Esophagus squamous epithelium (tissue), 5 donors: ENCODE measurements at places on chromosomes 3 and 15.

GRCh38 chr3:156620901-156621300 is 53.5 kb upstream of the TIPARP start:
- no peak for DNase-seq

DNA sequence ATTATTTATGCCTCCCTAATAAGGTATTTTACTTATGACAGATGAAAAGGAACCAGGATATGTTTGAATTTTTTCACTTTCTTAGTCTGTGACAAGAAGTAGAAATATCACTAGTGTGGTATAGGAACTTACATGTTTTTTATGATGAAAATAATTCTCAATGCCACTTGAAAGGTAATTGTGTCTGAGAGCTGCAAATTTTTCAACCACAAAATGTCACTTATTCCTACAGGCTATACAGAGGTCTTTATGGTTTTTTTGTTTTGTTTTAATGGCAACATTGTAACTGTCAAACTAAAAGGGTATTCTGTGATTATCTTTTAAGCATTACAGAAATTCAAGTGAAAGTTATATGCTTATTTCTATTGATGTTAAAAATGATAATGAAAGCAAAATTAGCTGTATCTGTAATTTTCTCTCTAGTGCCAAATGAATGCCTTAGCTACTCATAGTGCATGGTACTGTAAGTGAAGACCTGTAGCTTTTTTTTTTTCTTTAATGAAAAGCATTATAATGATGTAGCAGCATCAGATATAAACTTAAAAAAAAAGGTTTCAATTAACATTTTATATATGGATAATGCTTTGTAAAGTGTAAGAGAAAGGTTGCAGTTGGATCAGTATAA is 14.7 kb downstream of the FEM1B start:
- DNase-seq = no peak

GRCh38 chr3:39187372-39188155 is 4.8 kb downstream of the XIRP1 start:
- no peak for DNase-seq

- no peak for DNase-seq
These were observed 201.1 kb downstream of the AKAP13 start for GRCh38 chr15:85581495-85581894.

- DNase-seq = no peak
These were observed 189.2 kb upstream of the THRB start for GRCh38 chr3:24683633-24684384.

DNA sequence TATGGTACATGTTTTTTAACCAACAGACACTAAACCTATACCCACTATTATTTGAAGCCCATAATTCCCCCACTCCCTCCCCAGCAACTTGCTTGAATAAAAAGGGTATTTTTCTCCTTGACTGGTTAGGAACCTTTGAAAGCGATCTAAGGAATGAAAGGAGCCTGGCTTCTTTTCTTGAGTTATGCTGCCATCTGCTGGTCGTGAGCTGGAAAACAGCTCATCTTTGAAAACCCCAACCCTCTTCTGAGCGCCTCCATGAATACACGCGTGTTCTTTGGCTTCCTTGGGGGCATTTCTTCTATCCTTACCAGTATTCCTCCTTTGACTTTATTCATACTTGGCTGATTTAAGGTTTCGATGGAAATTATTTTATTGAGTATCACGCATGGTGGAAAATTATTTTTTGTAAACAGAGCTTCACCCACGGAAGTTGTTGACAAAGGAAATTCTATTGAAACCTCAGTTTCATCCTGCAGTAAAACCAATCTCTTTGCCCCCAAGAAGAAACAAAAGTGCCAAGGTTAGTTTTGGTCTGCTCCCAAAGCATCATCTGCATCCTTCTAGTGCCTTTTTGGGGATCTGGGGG is 171.6 kb downstream of the SV2B start:
- DNase-seq = no peak

GRCh38 chr3:50689558-50689957 is 14.8 kb downstream of the DOCK3 start:
- no peak for DNase-seq

DNA sequence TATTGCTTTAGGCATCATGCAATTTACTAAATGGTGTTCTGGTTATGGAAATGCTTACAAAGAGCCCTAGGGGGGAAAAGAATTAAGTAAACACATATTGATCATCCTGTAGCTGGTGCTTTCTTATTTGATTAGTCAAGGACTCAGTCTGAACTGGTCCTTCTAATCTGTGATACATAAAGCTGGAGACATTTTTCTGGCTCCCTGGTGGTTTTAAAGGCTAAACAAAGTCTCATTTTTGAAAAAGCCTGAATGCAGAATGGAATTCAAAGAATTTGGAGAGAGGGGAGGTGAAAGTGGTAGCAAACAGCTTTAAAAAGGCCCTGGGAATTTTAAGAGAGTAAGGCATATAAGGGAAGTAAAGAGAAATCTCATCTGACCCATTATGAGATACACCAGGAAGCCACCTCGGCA is 149.7 kb downstream of the RBMS3 start:
- DNase-seq = no peak

DNA sequence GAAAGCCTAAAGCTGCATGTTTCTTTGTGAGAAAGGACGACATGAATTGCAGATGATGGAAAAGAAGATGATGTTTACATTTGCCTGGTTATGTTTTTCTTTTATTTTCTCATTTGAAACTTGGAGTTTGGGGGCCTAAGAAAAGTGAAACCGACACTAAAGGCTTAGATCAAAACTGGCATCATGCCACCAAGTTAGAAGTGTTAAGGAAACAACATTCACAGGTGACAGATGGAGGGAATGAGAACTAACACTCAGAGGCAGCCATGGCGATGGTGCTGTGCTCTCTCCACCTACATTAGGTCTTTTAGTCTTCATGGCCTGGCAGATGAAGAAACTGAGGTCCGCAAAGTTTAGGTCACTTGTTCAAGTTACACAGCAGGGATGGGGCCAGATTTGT is 923.6 kb downstream of the TUSC7 start:
- no peak for DNase-seq

GRCh38 chr3:73491287-73491662 is 133.5 kb downstream of the PDZRN3 start:
- no peak for DNase-seq

DNA sequence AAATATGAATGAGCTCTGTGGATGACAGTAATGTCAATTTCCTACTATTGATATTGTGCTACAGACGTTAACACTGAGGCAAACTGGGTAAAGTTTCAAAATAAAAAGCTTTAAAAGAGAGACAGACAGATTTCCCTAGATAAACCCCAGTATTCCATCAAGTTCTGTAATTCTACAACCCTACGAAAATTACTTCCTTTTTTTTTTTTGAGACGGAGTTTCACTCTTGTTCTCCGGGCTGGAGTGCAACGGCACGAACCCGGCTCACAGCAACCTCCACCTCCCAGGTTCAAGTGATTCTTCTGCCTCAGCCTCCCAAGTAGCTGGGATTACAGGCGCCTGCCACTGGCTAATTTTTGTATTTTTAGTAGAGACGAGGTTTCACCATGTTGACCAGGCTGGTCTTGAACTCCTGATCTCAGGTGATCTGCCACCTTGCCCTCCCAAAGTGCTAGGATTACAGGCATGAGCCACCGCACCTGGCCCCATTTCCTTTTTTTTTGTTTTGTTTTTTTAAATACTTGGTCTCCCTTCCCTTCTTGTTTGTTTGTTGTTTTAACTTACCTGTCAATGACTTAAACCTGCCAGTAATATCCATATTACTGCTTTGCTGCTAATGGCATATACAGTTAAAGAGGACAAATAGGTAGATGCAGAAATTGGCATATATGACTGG is 57.2 kb downstream of the CBLB start:
- DNase-seq = no peak

DNA sequence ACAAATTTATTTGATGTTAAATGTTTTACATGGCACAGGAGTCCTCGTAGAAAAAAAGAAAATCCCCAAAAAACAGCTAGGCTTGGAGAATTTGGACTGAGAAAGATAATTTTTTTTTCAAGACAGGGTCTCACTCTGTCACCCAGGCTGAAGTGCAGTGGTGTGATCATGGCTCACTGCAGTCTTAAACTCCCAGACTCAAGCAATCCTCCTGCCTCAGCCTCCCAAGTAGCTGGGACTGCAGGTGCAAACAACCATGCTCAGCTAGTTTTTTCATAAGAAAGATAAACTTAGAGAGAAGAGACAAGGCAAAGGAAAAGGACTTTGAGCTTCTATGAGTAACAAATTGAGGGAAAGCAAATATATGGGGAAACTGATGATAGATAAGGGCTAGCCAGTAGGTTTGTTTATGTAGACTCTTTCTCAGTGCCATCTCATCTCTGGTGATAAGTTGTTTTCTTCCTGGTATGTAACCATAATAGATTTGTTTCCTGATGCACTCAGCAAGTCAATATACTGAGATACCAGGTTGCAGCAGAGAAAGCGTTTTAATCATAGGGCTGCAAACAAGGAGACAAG is 13.1 kb upstream of the TRMT10C start:
- no peak for DNase-seq

DNA sequence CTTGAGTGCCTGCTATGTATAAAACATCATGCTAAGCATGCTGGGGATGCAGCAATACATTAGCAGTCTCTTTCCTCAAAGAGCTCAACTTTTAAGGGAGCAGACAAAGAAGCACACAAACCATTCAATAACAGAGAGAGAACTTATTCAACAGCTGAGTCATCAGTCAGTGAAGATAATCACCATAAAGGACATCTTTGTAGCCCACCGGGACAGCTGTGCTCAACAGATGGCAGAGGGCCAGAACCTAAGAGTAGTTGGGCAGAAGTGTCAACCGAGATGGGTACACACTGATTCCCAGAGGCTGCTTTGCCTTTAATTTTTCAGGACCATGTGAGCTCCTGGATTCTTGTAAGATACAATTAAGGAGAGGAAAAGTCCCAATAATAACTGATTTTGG is 4.2 kb upstream of the RAB8B start:
- no peak for DNase-seq

- no peak for DNase-seq
These were observed 12.2 kb upstream of the SACM1L start for GRCh38 chr3:45677033-45677446.

DNA sequence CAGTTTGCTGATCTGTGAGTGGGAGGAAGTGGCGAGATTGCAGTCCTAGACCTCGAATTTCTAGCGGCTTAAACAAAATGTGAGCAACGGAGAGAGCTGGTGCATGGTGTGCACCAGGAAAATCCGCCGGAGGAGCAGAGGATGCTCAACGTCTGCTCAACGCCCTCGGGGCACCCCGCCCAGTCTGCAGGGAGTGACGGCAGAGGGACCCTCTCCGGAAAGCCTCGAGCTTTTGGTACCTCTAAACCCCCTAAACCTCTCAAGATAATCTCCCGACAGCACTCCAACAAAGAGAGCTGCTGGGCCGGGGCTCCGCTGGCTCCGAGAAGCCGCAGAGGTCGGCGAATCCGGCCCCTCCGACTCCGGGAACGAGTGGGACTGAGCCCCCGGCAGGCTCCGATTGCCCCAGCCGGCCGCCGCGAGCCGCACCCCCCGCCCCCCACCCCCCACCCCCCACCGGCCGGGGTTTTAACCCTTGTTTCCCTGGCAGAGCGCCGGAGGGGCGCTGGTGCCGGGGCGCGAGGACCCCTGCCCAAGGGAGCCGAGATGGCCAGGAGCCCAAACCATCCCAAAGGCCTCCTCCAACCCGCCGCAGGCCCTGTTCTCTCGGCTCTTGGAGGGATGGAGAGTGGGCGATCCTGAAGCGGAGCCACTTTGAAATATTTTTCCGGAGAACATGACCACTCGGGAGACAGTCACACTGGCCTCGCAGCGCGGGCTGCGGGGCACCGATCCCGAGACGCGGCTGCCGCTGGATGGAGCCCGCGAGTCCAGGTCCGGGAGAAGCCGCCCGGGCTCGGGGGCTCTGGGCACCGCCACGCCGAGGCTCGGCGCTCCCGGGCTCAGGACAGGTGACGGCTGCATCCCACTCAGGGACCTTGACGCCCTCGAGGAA is 1.5 kb downstream of the MEGF11 start:
- no peak for DNase-seq

DNA sequence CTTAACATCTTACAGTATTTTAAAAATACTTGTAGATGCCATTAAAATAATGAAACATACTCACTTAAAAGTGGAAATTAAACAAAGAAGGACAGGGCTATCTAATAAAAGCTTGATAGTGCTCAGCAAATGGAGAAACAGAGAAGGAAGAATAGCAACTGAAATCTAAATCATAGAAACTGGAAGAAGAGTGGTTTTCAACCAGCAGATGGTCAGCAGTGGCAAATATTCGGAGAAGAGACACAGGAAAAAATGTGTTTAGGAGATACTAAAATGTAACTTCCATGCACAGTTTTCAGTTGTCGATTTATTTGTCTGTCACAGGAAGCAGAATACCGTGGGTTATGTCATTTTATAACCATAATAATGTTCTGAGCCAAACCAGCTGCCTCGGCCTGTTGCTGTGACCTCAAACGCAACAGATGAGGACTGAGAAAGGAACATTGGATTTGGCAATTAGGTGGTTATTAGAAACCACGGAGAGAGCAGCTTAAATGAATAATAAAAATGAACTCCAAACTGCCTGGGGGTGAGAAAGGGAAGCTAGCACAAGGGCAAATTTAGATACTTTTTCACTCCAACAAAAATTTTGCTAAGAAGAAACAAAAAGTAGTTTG is 246.6 kb upstream of the KCNMB2 start:
- DNase-seq = no peak

DNA sequence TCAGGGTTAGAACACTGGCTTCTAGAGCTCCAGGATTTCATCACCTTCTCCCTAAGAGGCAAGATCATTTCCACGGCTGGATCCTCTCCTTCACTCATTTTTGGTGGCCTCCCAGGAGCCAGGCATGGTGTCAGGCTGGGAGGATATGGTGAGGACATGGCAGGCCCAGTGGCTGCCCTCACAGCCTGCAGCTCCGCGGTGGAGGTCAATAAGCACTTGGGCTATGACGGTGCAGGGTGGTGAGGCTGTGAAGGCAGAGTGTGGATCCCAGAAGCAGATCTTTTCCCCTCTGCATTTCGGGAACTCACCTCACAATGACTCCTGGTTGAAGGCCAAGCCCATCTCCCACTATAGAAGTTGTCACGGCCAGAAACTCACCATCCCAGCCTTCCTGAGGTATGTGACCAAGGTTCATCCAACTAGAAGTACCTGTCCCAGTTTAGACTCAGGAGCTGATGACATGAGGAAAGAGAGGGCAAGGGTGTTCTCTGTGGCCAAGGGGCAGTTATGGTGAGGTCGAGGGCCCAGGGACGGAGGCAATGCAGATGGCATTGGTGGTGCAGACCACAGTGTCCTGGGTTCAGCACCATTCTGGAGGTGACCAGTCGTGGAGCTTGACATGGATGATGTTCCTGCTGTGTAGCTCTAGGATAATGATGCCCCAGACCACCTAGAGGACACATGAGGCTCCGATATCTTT is 100.1 kb upstream of the SMAD3 start:
- DNase-seq = no peak

GRCh38 chr3:13078163-13078905 is 5.1 kb upstream of the IQSEC1 start:
- no peak for DNase-seq

GRCh38 chr3:163043074-163043473 is 1546.5 kb downstream of the OTOL1 start:
- DNase-seq = no peak

- DNase-seq = no peak
These were observed 102.8 kb downstream of the FRMD5 start for GRCh38 chr15:44092221-44092620.
